ENCODE measurements at places on chromosomes 7 and 10.

DNA sequence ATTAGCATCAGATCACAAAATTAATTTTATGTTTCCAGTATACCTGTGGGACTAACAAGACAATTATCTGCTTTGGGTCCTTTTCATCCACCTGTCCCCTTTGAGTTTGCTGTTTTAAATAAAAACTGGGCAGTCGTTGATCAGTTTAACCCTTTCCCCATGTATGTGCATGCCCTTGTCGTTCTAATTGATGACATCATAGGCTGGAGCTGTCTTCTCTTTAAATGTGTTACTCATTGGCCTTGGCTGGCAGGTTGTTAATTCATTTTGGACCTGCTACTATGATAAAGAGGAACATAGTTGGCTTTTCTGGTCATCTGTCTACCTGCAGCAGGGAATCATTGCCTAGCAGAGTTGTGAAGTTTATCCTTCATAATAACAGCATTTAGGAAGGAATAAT is 53.8 kb downstream of the TASOR2 start:
- DNase-seq, result no peak

- DNase-seq, result no peak
Measured at GRCh38 chr10:87960230-87960629, 96.8 kb downstream of the PTEN start.

- DNase-seq, result no peak
Measured at GRCh38 chr10:117933036-117933435, 113.7 kb downstream of the RAB11FIP2 start.

GRCh38 chr7:87056346-87056745 is 3.1 kb downstream of the ELAPOR2 start:
- DNase-seq, result no peak

DNA sequence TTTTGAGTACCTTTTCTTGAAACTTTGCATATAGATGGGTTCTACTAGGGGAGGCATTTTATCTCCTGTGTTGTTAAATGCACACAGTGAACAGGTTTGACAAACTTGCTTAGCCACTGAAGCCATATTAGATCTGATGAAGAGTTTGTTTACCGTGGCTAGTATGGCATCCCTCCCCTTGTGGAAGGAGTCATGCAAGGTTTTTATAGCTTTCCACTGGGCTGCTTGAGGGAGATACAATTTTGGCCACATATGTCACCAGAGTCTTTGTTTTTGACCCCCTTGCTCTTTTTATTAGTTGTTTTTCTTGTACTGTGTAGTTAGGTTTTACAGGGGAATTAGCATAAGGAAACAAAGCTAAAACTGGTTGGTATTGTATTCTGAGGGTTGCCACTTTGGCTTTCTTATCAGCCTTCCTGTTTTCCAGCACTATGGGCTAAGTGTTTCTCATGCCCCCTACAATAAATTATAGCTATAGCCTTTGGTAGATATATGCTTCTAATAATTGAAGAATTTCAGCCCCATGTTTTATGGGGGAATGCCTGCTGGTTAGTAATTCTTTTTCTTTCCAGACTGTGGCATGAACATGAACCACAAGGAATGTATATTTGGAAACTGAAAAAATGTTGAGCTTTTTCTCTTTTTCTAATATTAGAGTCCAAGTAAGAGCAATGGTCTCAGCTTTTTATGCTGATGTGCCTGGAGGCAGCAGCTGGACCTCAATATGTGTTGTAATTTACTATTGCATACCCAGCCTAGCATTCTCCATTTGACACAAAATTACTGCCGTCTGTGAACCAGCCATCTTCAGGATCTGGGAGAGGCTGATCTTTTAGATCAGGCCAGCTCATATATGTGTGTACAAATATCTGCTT is 18.4 kb upstream of the STEAP2 start:
- DNase-seq, result no peak

GRCh38 chr10:36722777-36723176 is 402.6 kb upstream of the ANKRD30A start:
- DNase-seq, result no peak

DNA sequence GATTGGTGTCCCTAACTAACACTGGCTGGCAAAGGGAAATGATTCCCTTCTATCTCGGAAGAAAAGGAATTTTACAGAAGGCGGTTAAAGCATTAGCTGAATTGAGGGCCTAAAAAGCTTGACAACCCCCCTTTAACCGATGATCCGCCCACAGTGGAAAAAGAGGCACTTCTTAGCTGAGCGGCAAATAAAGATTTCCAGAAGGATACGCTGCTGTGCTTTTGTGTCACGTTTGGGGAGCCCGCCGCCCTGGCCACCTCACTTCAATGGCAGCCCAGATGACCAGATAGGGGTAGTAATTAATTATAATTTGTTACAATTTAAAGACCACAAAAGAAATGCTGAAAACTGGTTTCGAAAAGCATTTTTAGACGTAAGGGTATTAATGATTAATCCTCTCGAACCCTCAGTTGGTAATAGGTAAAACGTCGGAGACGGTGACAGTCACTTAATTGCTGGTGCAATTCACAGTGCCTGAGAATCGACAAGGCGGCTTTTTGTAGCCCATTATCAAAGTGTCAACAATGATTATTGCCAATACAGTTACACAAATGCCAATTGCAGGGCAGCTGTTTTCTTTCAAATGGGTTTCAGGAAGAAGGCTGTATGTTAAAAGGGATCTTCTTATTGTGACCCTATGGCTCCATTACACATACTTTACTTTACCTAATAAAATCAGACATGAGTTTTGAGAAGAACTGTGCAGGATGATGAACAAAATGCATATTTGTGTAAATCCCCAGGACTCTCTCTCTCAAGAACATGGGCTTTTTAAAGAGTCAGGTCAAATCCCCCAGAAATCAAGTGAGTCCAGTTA is 154.1 kb downstream of the PIP4K2A start:
- no peak for DNase-seq

GRCh38 chr7:33459340-33459751 is 330.0 kb downstream of the BBS9 start:
- DNase-seq, result no peak

GRCh38 chr10:123655751-123656150 is 10.4 kb upstream of the GPR26 start:
- DNase-seq, result no peak

DNA sequence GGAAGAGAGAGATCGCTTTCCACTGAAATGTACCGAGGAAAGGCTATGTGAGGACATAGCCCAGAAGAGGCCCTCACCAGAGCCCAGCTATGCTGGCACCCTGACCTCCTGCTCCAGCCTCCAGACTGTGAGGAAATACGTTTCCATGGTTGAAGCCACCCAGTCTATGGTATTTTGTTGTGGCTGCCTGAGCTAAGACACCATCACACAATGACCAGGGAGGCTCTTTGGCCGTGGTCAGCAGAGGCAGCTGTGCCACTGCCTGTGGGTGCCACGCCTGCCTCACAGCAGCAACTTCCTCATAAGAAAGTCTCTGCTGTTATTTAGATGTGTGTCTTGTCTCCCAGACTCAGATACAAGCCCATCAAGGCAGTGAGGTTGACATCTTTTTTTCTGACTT is 182.7 kb upstream of the PLXNA4 start:
- DNase-seq, result no peak

DNA sequence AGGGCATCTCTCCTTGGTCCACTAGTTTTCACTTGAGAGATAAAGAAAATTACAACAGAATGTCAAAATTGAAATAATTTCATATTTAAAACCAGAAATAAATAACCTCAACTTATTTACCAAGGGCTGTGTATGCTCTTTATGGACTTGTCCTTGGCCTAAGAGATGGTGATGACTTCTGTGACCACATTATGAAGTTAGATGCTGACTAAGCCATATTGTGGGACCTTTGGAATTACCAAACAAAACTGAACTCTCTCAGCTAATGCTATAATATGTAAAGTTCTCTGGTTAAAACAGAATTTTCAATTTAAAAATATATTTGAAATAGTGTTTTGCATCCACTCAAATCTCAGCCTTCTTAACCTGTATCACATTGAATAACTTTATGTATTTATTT is 38.9 kb downstream of the CALCR start:
- DNase-seq, result no peak

- no peak for DNase-seq
Measured at GRCh38 chr7:108265007-108265406, 134.8 kb upstream of the LAMB4 start.

- DNase-seq, result no peak
Measured at GRCh38 chr10:46525824-46526681, 30.4 kb downstream of the GPRIN2 start.

GRCh38 chr7:121499624-121500023 is 103.5 kb upstream of the FAM3C start:
- DNase-seq, result no peak

DNA sequence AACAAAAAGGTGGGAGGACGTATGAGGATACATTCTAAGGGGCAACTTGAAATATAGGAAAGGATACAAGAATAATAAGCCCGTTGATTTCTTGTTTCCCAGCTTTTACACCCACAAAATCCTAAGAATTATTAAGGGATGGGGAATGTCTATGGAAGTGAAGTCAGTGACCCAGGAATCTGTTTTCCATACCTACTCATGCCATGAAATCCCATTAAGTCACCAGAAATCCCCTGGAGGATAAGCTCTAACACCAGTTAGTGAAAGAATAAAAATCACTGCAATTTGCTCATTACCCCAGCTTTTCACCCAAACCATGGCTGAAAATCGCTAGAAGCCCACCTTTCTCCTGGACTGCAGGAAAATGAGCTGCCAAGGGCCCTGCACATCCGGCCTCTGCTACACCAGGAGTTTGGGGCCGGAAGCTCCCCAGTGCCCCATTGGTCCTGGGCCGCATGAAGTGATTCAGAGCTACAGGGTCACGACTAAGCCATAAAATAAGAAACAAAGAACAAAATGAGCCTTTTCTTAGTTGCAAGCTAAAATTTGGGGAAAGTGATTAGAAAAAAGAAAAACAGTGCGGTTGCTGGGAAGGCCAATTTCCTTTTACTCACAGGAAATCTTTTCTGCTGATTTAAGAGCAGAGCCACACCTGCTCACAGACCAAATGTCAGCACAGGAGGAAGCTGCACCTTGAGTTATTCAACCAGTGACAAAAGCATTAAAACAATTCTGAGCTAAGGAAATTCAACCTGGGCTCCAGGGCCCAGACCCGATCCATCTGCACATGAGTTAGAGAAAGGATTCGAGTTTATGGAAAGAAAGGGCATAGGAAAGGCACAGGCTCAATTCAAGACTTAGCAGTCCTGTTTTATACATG is 40.3 kb downstream of the HIPK2 start:
- no peak for DNase-seq

DNA sequence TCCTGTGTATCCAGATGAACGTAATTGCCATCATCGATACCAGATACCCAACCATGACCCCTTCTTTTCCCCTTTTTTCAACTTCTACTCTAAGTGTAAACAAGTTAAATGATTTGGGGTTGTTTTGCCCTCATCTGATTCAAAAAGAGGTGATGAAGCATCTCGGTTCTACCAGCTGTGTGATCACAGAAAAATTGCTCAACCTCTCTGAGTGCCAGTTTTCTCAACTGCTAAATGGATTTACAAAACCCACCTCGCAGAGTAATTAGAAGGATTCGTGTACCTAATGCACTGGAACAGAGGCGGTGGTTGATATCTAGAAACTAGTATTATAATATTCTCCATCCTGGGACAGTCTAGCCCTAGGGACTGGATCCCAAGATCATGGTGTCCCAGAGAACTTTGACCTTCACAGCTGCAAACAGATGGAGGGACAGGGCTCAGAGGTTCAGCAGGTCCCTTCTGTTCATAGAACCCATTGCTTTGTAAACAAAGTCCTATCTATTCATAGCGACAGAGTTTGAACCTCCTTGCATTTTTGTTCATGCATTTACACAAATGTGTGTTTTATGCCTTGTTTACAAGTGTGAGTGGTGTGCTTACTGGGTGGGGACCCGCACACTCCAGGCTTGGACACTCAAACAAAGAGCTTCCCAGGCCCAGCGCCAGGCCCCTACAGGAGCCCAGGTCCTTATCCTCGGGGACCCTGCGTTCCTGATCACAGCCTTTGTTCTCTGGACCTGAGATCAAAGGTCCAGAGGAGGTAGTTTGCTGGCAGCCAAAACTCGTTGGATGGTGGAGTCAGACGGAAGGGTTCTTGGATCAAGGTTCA is 46.4 kb downstream of the CALML3 start:
- DNase-seq, result no peak

DNA sequence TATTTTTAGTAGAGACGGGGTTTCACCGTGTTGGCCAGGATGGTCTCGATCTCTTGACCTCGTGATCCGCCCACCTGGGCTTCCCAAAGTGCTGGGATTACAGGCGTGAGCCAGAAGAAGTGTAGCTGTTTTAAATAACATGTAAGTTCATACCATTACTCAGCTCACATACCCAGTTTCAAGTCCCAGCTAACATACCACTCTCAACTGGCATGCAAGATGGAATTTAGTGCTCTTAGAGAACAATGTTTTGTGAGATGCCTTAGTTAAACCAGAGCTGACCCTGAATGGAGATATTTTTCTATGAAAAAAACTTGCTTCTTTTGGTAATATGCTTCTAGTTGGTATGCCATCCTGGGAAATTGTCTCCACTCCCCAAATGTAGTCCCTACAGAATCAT is 37.3 kb downstream of the HBP1 start:
- no peak for DNase-seq

DNA sequence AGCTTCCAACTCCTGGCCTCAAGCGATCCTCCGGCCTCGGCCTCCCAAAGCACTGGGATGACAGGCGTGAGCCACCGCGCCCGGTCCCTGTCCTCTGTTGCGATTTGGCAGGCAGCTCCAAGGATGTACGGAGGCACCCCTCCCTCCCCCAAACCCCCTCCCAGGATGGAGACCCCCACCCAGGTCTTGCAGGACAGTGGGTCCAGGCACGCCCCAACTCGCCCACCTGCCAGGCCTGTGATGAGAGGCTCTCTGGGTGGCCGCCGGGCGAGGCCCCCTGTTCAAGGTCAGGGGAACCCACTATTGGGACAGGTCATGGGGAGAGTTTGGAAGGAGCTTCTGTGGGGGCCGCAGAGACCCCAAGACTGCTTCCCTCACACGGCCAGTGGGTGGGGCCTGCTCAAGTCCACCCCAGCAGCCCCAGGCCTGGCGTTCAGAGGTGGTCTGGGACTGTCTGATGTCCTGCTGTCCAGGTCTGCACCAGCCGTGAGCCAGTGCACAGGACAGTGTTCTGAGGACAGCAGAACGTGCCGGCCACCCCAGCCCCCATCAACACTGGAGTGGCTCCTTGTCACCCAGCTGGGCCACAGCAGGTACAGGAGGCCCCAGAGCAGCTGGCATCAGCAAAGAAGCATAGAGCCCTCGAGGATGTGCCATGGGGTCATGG is 2.5 kb downstream of the ADAP1 start:
- no peak for DNase-seq

DNA sequence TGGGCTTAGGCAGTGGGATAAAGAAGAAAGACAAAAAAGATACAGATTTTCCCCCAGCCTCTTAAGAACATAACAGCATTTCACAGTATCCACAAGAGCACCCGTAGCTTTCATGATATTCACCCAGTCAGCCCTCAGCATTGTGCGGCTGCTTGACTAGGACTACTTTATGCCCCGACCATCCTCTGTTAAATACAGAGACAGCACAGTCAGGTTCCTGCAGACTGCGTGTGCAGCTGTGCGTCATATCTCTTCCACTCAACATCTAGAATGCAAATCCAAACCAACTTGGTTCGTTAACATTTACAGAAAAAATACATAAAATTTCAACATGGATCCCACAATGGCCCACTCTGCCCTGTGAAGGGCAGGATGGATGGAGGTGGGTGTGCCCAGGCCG is 33.8 kb downstream of the PIK3AP1 start:
- no peak for DNase-seq

- DNase-seq, result no peak
Measured at GRCh38 chr10:34295142-34295548, 520.0 kb downstream of the PARD3 start.
